T-helper 22 cell (primary cell): ENCODE measurements at places on chromosomes 4 and X.

DNA sequence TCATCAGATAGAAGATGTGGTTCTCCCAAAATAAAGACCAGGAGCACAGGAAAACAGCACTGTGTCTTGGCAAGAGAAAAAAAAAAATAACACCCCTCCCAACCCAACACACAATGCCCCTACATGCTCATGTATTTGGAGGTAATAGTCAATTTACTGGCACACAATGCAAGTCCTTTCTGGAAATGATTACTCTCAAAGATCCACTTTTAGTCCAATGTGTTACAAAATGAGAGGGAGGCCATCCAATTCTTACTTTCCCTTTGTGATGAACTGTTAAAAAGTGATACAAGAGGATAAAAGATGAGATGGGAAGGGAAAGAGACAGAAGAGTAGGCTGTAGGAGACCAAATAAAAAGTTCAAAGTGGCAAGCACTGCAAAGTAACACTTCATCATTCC is 180.3 kb upstream of the DKK2 start:
- no peak for DNase-seq

DNA sequence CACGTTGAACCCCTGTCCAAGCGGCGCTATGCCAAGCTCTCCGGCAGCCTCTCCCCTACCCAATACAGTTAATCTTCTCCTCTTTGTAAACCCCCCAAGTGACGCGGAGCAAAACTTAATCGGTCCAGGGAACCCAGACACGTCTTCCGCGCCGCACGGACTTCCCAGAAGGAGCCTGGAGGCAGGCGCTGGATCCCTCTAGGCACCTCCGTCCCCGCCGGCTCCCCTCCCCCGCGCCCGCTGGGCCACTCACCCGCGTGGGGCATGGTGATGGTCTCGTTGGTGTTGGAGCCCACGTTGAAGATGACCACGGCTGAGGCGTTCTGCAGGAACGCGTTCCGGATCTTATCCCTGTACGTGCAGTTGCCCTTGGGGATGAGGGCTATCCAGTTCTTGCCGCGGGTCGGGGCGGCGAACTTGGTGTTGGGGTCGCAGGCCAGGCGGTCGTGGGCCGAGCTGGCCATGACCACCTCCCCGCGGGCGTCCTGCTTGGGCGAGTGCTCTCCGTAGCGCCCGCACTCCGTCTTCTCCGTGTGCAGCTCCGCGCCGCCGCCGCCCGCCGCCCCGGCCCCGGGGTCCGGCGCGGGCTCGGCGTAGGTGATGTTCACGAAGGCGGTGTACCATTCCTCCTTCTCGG is 1.1 kb downstream of the RNF150 start:
- DNase-seq: no peak

DNA sequence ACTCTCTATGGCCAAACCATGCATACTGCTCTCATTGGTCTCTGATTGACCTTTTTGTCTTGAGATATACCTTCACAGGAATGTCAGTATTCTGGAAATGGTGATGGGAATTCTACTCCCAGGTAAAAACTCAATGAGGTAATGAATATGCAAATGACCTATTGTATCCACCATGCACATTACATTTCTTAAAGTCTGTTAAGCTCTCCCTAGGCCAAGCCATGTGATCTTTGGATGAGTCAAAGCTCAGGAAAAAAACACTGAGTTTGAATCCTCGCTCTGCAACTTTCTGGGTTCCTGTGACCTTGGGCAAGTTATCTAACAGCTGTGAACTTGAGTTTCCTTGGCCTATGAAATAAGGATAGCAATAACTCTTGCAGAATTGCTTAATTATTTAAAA is 175.4 kb downstream of the PPP1R2C start:
- DNase-seq: no peak

DNA sequence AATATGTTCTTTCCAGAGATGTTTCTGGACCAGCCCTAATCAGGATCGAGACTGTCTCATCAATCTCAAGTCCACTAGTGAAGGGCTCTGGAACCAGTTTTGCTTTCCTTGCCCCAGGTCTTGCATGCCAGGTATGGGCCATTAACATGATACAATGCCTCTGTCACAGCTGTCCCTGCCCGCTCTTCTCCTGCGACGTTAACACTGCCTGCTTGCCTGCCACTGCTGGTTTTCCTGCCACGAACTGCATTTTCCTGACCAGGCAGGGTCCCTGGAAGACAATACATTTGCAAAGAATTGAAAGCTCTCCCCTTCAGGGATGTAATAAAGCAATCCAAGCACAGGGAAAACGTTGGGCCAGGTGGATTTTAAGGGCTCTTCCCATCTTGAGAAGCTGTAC is 200.3 kb downstream of the MID1 start:
- no peak for DNase-seq

GRCh38 chr4:87014284-87014782 is 79.5 kb downstream of the AFF1 start:
- no peak for DNase-seq

DNA sequence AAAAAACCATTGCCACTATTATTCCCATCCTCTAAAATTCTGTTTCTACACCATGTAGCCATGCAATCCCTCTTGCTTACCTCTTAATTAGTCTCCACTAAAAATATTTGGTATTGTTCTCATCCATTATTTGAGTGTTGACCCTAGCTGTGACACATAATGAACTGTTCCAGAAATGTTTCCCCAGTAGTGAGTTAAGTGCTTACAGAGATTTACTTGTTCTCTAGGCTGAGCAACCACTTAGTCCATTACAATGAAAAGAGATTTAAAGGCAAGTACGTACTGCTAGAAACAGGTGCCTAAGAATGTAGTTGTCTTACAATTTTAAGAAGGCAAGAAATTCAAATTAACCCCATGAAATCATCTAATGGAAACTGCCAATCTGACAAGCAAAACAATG is 112.7 kb upstream of the PTPN13 start:
- no peak for DNase-seq

DNA sequence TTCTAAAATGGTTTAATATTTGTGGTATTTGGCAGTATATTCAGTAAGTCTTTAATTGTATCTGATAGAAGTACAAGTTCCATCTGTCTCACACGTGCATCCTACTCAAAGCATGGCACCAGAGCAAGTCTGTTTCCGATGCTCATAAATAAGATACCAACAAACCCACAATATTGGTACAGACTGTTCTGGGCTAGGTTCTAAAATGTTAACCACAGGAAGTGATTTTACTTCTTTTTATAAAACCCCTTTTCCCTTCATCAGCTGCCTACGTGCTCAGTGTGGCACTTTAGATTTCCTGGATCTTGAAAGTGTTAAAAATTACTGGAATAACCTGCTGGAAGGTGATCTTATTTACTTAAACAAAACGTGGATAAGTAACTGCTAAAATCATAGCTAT is 165.1 kb downstream of the CFAP299 start:
- no peak for DNase-seq

- DNase-seq: no peak
Measured at GRCh38 chr4:105126311-105127169, 20.1 kb upstream of the TET2 start.

DNA sequence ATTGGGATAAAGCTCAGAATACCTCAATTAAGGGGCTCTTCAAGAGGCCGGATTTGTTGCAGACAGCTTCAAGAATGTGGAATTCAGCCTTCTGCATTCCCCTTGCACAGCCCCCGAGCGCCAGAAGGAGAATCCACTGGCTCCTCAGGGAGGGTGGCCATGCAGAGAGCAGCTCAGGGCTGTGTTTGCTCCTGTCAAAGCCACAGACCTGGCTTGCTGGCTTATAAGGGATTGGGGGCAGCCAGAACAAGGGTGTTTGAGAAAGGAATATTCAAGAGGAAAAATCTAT is 36.8 kb downstream of the ING2 start:
- DNase-seq: no peak

DNA sequence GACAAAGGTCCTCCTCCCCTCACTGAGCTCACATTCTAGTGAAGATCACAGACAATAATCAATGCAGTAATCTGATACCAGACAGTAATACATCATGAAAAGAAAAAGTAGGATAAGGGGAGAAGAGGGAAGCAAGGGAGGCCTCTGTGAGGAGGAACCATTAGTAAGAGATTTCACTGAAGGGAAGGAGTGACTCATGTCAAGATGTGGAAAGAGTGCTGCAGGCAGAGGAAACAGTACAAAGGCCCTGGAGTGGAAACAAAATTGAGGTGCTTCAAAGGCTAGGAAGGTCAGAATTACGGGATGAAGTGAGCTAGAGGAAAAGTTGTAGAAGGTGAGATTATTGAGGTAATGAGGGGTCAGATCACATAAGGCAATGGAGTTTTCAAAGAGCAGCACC is 38.1 kb downstream of the LAMTOR3 start:
- no peak for DNase-seq

GRCh38 chr4:87068583-87069021 is 133.8 kb downstream of the AFF1 start:
- no peak for DNase-seq

DNA sequence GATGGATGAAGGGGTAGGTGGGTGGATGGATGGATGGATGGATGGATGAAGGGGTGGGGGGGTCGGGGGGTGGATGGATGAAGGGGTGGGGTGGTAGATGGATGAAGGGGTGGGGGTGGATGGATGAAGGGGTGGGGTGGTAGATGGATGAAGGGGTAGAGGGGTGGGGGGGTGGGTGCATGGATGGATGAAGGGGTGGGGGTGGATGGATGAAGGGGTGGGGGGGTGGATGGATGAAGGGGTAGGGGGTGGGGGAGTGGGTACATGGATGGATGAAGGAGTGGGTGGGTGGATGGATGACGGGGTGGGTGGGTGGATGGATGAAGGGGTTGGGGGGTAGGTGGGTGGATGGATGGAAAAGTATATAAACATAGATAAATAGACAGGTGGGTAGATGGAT is 74.2 kb downstream of the PRKX start:
- no peak for DNase-seq

GRCh38 chr4:138112389-138112788 is 129.8 kb downstream of the SLC7A11 start:
- no peak for DNase-seq

GRCh38 chrX:129540722-129541184 is 694 bp downstream of the OCRL start:
- no peak for DNase-seq

- no peak for DNase-seq
Measured at GRCh38 chr4:40736910-40737309, 12.8 kb upstream of the NSUN7 start.

DNA sequence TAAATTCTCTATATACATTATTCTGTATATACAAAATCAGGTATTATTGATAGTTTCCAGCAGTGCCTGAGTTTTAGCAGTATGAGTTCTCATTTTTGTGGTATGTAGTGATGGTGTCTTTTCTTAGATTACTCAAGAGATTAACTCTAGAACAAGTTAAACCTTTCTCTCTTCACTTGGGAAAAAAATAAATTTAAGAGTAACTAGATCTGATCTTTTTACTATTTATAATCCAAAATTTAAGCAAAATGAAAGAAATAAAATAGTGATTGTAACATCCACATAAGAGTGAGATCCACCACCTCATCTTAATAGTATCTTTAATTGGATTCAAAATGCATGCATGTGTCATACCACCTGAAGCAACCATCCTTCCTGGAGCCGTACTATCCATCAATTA is 124.1 kb upstream of the DDX3X start:
- DNase-seq: no peak

DNA sequence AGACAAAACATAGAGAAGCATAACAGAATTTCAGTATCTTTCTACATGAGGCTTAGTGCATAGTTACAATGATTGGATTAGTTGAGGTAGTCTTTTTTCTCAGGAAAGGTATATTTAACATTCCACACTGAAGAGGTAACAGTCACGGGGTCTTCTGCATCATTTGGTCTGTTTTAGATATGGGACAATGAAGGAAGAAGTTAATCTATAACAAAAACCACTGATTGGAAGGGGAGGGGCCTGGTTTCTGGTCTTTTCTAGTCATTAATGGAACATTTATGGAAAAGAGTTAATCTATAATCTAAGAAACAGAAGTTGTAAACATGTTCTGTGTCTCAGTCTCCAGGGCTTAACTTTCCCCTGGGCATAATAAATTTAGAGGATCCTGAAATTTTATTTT is 37.3 kb upstream of the HPSE start:
- DNase-seq: no peak

DNA sequence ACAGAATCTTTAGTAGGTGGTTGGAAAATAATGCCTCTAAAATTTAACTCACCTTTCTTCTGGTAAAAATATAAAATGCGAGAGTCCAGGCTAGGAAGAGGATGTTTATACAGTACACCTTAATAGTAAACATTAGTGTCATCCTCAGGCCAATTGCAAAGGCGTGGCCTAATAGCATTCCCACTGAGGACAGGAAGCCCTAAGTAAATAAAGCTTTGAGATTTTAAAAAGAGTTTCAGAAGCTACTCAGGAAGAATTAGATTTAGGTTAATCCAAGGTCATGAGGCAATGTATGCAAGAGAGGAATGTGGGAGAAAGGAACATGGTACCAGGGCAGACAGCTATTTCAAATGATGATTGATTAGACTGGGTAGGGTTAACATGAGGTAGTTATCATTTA is 49.5 kb downstream of the RPGR start:
- DNase-seq: no peak

- DNase-seq: no peak
Measured at GRCh38 chrX:74906417-74906816, 18.8 kb downstream of the NEXMIF start.

DNA sequence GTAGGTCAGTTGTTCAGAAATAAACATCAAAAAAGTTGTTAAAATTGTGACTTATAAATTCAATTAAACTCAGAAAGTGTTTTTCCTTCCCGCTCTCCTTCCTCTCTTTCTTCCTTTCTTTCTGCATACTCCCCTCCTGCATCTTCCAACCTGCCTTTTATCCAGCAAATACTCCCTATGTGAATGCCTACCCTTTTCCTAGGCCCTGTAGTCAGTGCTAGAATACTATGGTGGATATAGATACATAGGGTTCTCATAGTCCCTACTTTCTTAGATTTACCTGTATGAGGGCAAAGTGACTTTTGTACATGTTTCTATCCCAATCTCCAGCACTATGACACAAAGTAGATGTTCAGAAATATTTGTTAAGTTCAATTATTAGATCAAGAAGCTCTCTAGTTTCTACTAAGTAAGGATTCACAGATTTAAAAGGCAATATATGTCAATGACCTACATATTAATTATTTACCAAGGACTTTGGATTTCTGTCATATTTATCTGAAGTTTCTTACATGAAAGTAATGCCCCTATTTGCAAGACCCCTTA is 732 bp downstream of the SULT1E1 start:
- no peak for DNase-seq

DNA sequence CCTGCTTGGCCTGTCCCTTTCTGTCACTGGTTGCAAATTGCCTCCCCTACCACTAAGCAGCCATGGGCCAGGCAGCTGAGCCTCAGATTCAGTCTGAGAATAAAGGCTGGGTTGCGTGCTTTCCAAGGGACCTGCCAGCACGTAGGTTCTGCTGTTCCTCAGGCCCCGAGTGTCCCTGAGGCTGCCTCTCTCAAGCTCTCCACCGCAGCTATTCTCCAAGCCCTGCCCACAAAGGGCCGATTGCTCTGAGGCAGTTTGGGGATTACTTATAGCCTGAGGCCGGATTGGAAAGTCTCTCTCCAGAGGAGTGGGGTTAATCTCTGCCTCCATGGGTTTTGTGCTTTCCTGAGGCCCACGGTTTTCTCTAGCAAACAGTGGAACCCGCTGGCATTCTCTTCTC is 590.7 kb downstream of the BCOR start:
- no peak for DNase-seq

GRCh38 chr4:82797040-82797404 is 1.6 kb downstream of the SCD5 start:
- no peak for DNase-seq

GRCh38 chr4:160159457-160159856 is 1056.6 kb downstream of the RAPGEF2 start:
- no peak for DNase-seq
